Muscle of back (tissue), 13 donors: ENCODE measurements at places on chromosomes 5 and 9.

DNA sequence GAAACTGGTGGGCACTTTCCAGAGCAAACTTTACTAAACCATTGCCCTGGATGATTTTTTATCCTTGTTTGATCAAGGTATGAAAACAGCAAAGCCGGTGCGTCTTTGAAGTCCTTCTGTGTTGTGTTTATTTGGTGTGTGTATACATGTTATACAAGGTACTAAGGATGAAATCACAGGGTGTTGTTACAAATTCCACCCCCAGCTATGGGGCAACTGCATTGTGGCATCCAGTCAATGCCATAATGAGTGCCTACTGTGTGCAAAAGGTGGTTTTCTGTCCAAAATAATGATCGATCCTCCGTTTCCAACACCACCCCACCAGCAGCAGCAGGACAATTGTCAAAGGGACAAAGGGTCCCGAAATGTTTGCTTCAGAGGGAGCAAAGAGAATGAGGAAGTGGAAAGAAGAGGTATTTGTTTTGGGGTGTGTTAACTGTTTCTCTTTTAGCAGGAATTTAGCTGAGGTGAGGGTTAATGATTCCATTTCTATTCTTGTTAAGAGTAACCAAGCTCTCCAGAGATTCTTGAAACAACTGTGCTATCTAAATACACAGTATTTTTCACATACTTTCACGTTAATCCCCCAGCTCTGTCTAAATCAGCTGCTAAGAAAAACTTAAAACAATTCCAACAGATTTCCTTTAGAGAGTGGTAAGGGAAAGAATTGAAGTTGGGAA lies 568.7 kb upstream of the KLF4 start:
- DNase-seq: no peak

GRCh38 chr5:158529454-158529853 lies 570.3 kb downstream of the EBF1 start:
- DNase-seq: peak; percentile 84

- DNase-seq: no peak
Measured at GRCh38 chr5:174699131-174699530, 25.3 kb upstream of the MSX2 start.

GRCh38 chr5:120140501-120140900 lies 323.6 kb upstream of the PRR16 start:
- DNase-seq: no peak

- DNase-seq: no peak
Measured at GRCh38 chr5:38078161-38078560, 180.2 kb upstream of the EGFLAM start.

DNA sequence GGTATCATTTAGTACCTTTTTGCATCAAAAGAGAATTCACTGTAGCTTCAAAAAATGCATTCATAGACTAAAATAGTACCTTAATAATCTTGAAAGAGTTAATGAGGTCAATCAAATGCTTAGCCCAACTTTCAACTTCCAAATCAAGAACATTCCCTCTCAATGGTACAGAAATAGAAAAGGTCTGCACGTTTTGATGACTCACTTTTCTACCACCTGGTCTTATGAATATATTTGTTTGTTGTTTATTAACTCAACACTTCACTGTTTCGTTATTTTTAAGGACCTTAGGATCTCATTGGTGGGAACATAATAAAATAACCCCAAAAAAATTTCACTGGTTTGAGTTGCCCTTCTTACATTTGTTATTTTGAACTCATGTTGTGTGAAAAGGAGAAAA lies 229.5 kb downstream of the MEF2C start:
- DNase-seq: no peak

- DNase-seq: no peak
Measured at GRCh38 chr9:119368179-119368578, 1.1 kb downstream of the BRINP1 start.

GRCh38 chr9:136282272-136282861 lies 21.5 kb downstream of the CCDC187 start:
- no peak for DNase-seq

DNA sequence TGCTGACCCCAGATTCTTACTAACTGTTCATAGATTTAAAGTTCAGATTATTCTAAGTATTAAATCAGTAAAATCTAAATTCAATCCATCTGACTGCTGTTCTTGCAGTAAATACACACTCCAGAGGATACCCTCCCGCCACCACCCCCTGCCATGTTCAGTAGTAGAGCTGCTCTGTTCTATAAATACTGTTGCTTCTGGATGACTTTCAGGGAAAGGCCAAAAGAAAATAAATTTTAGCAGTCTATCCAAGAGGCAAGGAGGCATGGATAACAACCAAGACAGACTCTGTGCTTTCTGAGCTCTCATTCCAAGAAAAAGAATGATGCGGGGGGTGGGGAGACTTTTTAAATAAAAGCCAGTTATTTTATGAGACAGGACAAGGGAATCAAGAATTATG lies 115.1 kb downstream of the ADAMTS6 start:
- DNase-seq: peak; percentile 26

DNA sequence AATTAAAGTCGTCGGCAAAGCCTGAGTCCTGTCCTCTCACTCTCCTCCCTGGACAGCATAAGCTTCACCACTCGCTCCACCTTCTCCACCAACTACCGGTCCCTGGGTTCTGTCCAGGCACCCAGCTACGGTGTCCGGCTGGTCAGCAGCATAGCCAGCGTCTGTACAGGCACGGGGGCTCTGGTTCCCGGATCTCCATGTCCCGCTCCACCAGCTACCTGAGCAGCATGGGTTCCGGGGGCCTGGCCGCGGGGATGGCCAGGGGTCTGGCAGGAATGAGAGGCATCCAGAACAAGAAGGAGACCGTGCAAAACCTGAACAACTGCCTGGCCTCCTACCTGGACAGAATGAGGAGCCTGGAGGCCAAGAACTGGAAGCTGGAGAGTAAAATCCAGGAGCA lies 1.7 kb upstream of the XPA start:
- DNase-seq: no peak

- DNase-seq: no peak
Measured at GRCh38 chr5:1465966-1466471, 20.8 kb upstream of the SLC6A3 start.
